ENCODE measurements at places on chromosomes 5 and 9.

DNA sequence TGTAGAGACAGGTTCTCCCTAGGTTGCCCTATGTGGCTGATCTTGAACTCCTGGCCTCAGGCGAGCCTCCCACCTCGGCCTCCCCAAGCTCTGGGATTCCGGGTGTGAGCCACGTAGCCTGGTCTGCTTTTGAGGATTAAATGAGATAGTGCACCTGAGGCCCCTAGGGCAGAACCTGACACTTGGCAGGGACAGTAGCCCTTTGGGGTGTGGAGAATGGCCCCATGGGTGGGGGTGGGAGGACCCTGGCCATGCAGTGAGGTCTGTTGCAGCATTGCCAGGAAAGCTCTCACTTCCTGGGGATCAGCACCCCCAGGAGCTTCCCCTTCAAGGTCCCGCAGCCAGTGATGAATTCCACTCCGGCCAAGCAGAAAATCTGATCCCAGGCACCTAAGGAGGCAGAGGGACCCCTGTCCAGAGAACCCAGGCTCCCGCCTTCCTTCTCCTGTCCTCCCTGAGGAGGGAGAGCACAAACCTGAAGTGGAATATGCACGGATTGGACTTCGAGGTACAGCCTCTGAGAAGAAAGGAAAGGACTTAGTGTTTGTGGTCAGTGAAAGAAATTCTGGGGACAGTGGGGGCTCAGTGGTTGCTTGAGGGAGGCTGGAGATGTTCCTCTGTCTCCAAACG lies 73.9 kb upstream of the UNC5A start:
- DNase-seq = no peak

- no peak for DNase-seq
Measured at GRCh38 chr5:125272357-125272756, 525.9 kb upstream of the ZNF608 start.

- no peak for DNase-seq
Measured at GRCh38 chr5:82197550-82197949, 80.6 kb downstream of the RPS23 start.

DNA sequence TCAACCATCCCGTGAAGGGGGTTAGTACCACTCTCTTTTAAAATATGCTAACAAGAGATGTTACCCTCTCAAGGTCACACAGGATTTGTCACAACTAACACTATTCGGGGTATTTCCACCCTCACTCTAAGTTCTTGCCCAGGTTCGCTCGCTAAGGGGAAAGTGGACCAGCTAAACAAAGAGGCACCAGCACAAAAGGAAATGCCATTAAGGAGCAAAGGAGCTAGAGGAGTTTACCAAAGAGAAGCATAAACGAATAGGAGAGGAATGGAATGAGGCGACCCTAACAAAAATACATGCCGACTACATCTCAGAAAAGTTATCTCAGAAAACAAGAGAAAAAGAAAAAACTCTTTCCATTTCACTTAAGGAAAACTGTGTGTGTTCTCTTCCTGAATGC lies 170.9 kb downstream of the DCP2 start:
- no peak for DNase-seq

DNA sequence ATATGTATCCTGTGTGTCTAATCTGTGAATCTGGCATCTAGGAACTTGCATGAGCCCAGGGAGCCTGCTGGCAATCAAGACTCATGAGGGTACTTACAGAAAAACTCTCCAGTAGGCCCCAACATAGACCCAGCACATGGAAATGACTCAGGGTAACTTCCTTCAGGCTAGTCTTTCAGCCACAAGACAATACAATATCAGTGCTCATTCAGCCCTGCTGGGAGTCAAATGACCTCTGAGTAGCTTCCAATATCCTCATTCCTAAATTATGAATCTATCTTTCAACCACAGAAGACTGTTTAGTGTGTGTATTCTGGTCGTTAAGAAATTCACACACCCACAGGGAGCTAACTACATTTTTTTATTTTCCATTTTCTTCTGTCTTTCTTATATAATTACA lies 1273.0 kb downstream of the EFNA5 start:
- DNase-seq = no peak

- DNase-seq = no peak
Measured at GRCh38 chr9:137837345-137838278, 40.0 kb upstream of the CACNA1B start.

GRCh38 chr9:33196736-33197135 lies 29.6 kb upstream of the B4GALT1 start:
- no peak for DNase-seq

GRCh38 chr5:158522776-158523175 lies 576.9 kb downstream of the EBF1 start:
- DNase-seq = no peak

GRCh38 chr9:97307091-97307490 lies 368 bp upstream of the CCDC180 start:
- DNase-seq = no peak

DNA sequence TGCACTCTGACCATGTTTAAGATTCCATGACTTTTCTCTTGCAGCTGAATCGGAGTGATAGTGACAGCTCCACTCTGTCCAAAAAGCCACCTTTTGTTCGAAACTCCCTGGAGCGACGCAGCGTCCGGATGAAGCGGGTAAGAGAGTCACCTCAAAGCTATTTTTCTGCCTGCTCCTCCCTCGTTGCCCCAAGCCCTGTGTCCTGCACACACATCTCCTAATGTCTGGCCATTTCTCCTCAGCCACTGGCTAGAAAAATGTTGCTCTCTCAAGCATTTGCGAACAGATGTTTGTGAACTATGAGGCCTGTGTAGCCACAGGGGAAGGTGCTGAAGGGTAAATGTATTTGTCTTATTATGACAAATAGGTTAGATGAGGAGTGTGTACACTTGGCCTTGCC lies 25.7 kb upstream of the RARS1 start:
- DNase-seq = no peak

- DNase-seq = no peak
Measured at GRCh38 chr5:170571281-170571731, 67.5 kb downstream of the KCNIP1 start.

GRCh38 chr5:16025681-16026080 lies 153.9 kb downstream of the MARCHF11 start:
- no peak for DNase-seq

GRCh38 chr9:92639791-92640271 lies 30.1 kb downstream of the IPPK start:
- no peak for DNase-seq

DNA sequence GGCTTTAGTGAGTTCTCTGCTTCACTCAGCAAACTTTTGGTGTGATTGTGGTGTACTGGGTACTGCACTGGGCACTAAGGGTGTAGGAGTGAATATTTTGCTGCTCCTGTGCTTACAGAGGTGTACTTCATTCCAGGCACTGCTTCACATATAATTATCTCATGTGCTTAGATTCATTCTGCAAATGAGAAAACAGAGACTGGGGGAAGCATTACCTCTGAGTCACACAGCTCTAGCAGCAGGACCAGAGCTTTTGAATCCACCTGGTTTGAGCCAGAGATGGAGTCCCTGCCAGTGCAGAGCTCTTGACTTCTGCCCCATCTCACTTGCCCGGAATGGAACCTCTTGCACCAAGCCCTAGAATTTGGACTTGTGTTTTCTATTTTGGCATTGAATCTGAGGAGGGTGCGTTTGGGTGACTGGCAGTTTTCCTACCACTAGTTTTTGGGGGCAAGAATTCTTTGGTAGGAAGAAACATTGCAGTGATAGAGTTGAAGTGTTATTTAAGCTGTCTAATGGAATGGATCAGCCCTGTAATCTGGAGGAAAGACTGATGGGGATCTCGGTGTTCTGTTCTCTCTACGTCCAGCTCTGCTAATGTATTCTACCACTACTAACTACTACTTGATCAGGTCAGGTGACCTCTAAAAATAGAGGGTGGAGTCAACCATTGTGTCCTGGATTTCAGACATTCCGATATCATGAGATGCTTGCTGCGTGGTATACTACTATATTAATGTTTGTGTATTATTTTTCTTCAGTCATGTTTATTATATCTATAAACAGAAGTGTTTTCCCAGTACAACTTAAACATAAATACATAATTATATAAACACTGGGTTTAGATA lies 2.5 kb downstream of the ARHGAP26 start:
- DNase-seq = no peak

- DNase-seq = no peak
Measured at GRCh38 chr5:179879690-179880010, 21.0 kb upstream of the MRNIP start.

DNA sequence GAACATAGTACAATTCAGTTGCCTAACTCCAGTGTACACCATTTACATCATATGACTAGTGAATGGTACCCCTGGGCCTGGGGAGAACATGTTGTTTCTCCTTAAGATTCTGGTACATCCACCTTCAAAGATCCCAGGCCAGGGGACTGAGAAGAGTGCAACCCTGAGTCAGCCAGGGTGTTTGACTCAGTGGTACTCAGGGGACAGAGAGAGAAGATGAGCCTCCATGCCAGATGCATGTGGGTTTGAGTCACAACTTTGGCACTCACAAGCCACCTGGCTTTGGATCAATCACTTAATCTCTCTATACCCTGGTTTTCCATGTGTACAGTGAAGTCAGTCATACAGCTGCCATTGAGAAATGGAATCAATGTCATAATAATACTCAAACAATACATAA lies 53.7 kb downstream of the MAP1B start:
- no peak for DNase-seq

DNA sequence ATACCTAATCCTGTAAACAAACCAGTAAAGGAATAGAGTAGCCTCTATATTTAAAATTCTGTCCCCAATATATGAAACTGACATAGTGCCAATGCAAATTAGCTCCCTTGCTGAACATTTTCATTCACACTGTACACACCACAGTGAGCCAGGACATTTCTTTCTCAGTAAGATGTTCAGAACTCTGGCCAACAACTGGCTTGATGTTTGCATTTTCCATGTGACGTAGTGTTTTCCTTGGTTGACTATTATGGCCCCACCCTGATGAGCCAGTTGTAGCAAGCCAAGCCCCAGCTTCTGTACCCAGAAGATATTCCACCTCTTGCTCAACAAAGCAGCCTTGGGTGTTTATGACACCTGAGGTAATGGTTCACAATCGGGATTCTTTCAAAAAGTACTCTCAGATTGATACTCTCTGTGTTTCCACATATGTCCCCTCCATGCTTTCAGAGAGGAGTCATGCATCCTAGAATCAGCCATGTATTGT lies 17.7 kb upstream of the ANXA1 start:
- DNase-seq = no peak

DNA sequence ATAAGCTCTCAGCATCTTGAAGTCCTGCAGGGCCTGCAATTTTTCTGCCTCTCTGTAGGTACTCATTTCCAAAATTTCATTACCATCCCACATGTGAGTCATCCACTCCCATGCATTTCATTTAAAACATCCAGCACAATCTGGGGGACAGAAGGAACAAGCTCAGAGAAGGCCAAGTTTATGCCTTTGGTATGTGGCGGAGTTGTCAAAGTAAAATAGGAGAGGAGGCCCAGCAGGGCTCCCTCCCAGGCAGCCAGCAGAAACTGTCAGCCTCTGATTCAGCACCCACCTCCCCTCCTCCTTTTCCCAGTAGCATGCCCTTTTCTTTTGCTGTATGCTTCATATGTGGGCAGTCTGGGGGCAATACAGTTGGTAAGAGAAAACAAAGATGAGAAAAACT lies 126.4 kb upstream of the ZNF366 start:
- no peak for DNase-seq

DNA sequence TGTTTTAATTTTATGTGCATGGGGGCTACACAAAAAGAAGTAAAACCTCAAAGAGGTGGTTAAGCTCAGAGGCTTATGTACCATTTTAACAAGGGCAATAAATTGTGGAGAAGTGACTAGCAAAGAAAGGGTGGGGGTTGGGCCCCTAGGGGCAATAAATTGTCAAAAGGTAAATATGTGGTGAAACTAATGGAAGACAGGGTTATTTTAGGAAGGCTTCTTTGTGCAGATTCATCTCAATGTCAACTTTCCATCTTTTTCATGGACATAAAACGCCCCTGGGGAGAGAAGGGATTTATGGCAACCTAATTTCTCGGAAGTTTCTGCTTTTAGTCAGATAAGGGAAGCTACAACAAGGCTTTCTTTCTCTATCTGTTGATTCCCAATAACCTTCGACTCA lies 42.5 kb upstream of the GOLM1 start:
- DNase-seq = no peak

GRCh38 chr9:75054368-75055001 lies 26.4 kb upstream of the CARNMT1 start:
- DNase-seq = no peak

GRCh38 chr5:9284272-9284671 lies 261.6 kb downstream of the SEMA5A start:
- no peak for DNase-seq

- no peak for DNase-seq
Measured at GRCh38 chr5:73205305-73205704, 32.3 kb downstream of the TMEM174 start.

DNA sequence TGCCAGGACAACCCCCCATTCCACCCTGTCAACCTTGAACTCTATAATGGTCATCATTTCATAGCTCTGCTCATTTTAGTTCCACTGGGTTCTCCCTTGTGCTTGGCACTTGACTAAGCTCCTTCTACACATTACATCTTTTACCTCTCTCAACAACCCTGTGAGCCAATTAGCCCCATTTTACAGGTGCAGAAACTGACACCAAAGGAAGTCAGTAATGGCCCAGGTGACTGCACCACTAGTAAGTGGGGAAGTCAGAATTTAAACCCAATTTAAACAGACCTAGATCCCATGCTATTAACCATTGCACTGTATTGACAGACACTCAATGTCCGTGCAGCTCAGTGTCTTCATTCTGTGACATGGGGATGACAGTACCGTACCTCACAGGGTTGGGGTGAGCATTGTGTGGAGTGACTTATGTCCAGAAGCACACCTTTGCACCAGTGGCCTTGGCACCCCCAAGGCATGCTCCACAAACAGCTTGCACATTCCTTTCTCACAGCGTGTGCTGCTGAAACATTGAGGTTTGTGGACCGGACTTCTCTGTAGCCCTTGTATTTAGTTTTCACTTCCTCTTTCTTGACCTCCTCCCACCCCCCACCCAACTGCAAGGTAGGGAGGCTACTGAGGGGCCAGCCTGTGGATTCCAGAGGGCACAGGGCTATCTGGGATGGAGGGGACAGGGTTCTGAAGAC lies 23.1 kb downstream of the IRF1 start:
- no peak for DNase-seq

- DNase-seq = no peak
Measured at GRCh38 chr5:159123700-159124099, 24.0 kb upstream of the EBF1 start.

DNA sequence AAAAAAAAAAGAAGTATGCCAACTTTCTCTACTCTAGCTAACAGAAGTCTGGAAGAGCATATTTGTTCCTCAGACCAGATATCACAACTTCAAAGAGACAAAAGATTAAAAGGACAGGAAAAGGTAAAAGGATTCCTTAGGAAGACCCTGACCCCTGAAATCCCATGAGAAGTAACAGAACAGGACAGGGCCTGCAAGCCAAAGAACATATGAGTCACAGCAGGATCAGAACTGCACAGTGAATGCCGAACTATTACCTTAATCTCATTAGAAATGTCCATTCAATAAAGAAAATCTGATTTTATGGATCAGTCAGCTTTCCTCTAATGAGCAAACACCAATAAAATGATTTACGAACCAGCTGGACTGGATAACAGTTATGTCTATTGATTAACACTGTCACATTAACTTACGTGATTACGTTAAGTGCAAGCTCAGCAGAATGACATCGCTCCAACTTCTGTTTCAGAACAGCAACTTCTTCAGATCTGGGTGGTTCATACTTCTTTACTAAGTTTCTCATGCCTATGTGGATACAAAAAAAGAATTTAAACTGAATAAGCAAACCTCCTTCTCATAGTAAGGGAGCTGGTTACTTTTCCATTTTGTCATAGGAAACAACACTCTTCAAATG lies 13.6 kb downstream of the CCNH start:
- no peak for DNase-seq

- no peak for DNase-seq
Measured at GRCh38 chr5:122420091-122420490, 108.1 kb downstream of the SNCAIP start.

GRCh38 chr9:110106661-110107060 lies 101.3 kb downstream of the C9orf152 start:
- DNase-seq = no peak

Measured in T-helper 22 cell (primary cell).